Tibial artery (tissue), 4 donors: ENCODE measurements at places on chromosomes 13 and 19.

GRCh38 chr13:39604756-39605155, 1.8 kb upstream of the LHFPL6 start:
- DNase-seq, result no peak

DNA sequence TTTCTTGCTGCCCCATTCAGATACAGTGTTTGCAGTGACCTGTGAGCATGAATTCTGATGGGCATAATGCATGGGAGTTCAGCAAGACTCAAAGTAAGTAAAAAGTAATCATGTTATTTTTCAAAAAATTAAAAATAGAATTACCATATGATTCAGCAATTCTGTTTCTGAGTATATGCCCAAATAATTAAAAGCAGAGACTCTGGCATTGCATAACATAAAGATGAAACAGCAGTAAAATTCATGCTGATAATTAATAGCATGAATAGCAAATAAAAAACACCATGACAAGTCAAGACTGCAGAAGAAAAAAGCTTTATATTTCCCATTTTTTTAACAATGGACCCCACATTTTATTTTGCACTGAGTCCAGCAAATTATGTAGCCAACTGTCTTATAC, 21.3 kb downstream of the RNF6 start:
- DNase-seq, result no peak

- DNase-seq, result no peak
Observed at GRCh38 chr13:51998723-51999509, 12.3 kb downstream of the ATP7B start.

GRCh38 chr19:46133101-46133627, 8.7 kb upstream of the IGFL3 start:
- DNase-seq, result no peak

DNA sequence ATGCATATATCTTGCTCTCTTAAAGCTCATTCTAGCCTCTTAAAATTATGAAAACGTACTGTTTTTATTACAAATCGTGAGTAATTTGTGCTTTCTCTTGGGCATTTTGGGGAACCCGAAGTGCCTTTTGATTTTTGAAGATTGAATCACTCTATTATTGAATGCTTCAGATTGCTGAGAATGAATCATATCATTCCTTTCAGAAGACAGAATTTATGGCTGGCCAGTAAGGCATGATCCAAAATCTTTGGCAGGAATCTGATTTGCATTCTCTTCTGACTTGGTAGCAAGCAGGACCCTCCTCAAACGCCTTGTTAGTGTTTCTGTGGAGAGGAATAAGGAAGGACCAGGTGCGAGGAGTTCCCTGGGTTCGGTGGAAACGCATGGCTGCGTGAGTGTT, 49.5 kb downstream of the STARD13 start:
- no peak for DNase-seq

- DNase-seq, result no peak
Observed at GRCh38 chr13:21478881-21479808, 20.0 kb upstream of the ZDHHC20 start.

- DNase-seq, result no peak
Observed at GRCh38 chr13:32080328-32080744, 48.8 kb downstream of the FRY start.

- DNase-seq, result no peak
Observed at GRCh38 chr13:40479196-40479845, 187.1 kb downstream of the FOXO1 start.

DNA sequence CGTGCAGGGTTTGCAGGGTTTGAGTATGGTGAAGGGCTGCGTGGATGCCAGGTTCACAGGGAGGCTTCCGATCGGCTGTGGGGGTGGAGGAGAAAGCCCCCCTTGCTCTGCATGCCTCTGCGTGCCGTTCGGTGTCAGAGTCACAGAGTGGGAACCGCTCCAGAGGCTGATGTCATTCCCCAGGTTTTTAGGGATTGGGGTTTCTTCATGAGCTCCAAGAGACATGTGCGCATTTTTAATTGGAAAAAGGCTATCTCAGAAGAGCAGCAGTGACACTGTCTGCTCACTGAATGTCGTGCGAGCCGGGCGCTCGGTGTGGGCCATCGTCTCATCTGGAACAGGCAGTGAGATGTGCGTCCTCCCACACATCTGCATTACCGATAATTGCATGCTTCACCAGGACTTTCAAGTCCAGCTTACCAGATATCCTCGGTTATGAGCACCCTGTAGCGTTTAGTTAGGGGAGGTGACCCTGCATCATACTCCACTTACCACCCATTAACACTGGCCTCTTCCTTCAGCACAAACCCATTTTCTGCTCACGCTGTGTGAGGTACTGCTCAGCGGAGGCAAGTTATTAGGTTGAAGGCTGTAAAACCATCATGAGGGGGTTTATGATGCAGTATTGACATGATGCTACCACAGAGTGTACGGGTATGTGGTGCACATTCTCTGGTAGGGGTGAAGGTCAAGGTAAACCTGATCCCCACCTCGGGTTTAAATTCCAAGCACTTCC, 1.7 kb downstream of the MCF2L start:
- peak; percentile 25 for DNase-seq

GRCh38 chr19:18672606-18673337, 10.7 kb upstream of the CRTC1 start:
- DNase-seq, result peak; percentile 71

DNA sequence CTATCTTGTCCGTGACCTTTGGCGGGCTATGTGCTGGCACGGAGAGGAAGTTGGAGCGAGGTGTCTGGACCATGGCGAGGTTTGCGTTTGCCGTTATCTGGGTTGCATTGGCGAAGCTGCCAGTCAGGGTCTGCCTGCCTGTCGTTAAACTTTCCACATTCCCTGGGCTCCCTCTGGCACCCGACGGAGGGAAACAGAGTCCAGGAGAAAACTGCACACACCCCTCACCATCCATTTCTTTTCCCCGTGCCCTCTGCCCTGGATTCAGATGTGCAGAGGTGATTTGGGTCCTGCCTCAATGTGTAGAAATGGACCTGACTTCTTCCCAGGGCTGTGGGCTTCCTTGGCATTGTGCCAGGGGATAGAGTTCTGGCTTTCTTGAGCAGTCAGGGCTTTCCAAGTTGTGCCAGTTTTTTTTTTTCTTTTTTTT, 142.4 kb downstream of the URI1 start:
- no peak for DNase-seq
